ENCODE measurements at places on chromosomes 3 and 15.

- DNase-seq = peak; percentile 45
These were observed 156.3 kb downstream of the FRMD5 start for GRCh38 chr15:44038755-44039191.

DNA sequence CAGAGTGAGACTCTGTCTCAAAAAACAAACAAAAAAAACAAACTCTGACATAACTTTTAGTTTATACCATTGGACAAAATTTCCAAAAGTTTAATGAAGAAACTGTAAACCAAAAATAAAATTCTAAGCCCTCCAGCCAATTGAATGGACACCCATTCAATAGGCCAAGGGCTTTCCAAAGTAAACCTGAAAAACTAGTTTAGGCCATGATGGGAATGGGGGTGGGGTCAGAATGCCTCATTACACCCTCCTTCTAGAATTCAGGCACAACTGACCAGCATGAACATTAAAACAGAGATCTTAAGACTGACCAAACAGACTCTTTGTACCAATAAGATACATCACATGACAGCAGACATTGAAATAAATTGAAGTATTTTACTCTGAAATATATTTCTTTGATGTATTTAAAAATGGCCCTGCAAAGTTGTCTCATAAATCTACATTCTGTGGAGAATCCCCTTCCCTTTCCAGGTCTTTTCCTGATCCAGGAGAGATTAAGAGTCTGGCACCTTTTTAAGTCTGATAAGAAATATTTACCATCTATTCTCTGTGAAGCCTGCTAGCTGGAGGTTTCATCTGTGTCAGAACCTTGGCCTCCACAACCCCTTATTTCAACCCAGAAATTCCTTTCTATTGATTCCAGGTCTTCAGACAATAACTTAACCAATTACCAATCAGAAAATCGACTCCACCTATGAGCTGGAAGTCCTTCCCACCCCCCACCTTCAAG, 15.7 kb downstream of the THOC7 start:
- no peak for DNase-seq

- no peak for DNase-seq
These were observed 39.2 kb downstream of the CMTM7 start for GRCh38 chr3:32430900-32431299.

GRCh38 chr3:81776643-81777042, 15.2 kb upstream of the GBE1 start:
- no peak for DNase-seq

DNA sequence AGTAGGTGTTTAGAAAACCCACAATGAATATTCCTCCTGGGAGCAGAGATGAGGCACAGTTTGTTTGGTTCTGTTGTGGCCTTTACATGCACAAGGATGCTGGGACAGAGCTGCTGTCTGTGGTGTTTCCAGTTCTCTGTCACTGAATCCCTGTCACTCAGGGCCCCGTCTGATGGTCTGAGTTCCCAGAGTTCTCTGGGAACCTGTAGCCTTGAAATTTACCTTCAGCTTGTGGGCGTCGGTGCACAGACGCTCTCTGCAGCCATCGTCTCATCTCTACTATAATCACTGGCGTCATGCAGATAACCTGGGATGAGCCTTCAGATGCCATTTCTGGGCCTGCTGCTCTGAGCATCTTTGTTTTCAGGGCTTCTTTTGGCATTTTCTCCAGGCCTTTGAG, 81.9 kb downstream of the LRRK1 start:
- no peak for DNase-seq

- no peak for DNase-seq
These were observed 25.6 kb upstream of the ACAP2 start for GRCh38 chr3:195468391-195468776.

DNA sequence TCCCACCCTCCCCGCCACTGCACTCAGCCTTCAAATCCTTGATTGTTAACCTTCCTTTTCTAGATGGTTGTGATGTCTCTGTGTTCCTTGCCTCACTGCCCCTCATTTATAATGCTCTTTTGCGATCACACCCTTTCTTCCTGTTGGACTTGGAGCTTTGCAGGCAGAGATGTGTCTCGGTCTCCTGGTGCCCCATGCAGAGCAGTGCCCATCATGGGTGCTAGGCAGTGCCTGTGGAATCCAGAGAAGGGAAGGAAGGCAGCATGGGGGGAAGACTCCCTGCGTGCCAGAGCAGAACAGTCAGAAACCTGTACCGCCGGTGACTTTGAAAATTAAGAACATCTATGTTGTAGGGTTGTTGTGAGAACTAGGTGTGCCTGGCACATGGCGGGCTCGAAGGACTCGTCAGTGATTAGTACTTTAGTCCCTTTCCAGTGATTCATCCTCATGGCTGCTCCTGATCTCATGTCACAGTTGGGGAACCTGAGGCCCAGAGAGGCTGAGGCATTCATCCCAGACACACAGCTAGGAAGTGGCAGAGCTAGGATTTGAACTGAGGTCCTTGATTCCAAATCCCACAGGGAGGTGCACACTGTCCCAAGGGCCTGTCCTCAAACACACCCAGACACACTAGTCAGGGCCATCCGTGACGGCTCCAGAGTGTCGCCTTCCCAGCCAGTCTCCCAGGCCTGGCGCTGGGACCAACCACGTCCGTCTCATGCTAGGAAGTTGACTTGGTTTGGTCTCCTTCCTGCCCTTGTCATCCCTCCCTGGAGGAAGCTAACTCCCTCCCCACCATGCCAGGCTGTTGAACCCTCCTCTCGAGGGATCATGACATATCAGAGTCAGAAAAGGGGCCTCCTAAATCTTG, 58.3 kb downstream of the SMAD6 start:
- DNase-seq = no peak

DNA sequence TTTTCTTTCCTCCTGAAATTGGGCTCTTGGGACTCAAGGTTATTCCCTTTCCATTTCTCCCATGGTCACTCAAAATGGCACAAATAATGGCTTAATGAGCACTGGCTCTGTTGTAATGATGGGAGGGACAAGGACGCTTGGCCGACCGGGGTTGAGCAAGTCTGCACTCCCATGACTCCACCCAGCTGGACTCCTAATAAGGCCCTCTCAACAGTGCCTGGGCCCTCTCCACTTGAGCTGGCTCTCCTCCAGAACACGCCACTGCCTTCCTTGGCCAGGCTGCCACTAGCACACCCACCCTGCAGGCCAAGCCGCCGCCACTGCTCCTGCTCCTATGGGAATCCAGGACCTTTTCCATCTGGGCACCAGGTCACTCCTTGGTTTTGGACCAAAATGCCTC, 42.3 kb downstream of the ADCY5 start:
- no peak for DNase-seq

DNA sequence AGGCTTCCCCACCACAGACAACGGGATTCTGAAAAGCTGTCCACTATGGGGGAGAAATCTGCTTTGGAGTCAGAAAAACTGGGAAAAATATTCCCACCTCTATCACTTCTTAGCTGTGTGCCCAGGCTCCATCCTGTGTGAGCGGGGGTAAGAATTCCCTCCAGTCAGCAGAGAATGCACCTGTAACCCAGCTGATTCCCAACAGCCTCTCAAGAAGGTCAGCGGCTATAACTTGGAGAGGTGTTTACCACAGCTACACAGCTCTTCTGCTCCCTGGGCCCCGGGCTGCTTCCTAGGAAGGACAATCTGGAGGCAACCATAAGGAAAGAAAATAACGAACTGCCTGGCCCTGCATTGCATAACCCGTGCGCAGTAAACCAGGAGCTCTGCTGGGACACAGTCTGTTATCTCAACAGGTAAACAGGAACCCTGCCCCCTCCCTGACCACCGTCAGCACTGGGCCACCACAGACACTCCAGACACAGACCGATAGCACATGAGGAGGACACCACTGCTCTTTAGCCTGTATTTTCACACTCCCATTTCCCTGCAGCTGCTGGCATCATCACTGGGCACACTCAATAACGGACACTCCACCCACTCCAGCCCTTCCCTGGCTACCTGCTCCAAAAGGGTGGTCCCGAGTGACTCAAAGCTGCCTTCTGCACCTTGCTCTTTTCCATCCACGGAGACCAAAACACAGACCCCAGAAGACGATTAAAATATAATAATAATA, 2.1 kb downstream of the RAB43 start:
- DNase-seq = no peak

GRCh38 chr3:16468336-16469098, 45.0 kb downstream of the RFTN1 start:
- no peak for DNase-seq

DNA sequence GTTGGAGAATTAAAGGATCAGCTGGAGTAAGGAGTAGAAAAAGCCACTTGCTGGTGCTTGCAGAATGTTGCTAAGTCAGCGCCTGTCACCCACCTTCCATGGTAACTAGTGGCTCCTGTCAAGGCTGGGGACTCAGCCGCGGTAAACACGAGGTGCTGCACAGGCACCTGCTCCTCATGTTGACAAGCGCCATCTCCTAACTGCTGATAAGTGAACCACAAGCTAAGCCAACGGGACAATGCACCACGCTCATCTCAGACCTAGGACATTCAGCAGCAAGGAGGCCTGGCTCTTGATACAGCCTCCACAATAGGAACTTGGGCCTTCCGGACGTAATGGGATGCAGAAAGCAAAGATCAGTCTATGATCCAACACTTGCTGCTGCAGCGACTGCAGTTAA, 264.4 kb downstream of the OCA2 start:
- no peak for DNase-seq

DNA sequence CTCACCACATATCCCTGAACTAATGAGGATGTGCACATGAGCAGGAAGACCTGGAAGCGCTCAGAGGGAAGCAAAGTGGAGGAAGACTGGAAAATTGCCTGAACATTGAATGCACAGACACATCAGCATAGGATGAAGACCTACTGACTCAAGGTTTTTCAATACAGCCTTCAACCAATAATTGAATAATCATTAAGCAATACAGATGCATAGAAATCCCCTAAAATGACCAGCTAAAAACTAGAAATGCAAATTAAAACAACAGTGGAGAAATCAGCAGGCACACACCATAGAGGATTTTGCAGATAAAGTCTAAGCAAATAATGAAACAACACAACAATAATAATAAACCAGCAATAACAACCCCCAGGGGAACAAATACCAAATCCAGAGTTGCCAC, 80.4 kb downstream of the CEP152 start:
- DNase-seq = no peak

DNA sequence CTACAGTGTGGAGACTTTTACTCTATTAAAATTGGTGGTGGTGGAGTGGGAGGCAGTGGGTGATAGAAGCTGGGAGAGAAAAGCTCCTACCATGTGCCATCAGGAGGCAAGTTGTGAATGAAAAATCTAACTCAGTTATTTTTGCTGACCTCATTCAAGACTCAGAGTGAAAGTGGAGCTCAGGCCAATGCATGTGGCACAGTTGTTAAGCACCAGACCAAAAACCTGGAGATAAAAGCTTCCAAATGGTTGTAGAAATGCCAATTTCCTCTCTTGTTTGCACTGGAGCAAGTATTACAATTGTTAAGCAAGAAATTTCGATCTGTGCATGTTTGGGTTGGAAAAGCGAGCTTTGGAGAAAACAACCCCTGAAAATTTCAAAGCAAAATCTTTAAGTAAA, 81.5 kb upstream of the PRICKLE2 start:
- DNase-seq = no peak

GRCh38 chr15:50624616-50625168, 61.9 kb downstream of the TRPM7 start:
- no peak for DNase-seq

DNA sequence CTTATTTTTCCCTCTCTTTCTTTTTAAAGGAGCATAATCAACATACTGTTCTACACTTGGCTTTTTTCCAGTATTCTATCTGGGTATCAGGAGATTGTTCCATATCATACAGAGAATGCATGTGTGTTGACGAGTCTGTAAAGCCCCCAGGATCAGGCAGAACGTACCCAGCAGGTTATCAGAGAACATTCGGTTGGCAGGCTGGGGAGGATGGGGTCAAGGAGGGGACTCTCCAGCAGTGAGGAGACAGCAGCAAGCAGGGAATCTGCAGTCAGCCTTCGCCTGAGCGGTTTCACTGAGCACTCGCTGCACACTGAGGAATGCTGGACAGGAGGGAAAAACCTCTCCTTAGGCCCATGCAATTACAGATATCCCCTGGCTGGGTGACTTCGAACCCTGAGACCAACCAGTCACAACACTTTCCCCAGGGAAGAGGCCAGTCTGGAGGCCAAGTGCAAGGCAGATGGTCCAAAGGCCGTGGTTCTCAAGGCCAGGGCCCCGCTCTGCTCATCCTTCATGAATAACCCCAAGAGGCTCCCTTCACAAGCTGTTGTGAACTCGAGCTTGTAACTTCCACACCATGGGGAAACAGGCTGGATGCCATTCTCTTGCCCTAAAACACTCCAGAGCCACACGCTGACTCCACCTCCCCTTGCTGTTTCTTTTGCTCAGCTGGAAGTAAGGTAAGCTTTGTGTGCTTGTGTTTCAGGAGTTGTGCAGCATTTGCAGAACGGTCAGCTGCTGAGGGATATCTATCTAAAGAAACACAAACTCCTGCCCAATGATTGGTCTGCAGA, 60.1 kb downstream of the PXYLP1 start:
- DNase-seq = no peak

- DNase-seq = no peak
These were observed 563.0 kb upstream of the CCDC54 start for GRCh38 chr3:106814231-106814630.

DNA sequence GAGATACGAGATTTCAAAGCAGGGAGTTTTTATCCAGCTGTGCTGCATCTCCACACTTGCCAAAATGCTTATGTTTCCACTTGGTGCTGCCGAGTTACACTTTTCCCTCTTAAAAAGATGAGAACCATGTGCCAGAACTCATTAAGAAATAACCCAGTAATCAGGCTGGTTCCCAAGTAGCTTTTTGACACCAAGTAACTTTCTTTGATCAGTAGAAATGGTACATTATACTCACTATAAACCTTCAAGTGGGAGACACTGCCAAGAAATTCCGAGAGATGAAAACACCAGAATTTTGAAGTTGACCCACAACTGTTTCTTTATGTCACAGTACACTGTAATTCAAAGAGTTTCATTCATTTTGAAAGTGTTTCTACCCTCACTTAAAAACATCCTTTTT, 164.6 kb upstream of the CCDC54 start:
- no peak for DNase-seq

DNA sequence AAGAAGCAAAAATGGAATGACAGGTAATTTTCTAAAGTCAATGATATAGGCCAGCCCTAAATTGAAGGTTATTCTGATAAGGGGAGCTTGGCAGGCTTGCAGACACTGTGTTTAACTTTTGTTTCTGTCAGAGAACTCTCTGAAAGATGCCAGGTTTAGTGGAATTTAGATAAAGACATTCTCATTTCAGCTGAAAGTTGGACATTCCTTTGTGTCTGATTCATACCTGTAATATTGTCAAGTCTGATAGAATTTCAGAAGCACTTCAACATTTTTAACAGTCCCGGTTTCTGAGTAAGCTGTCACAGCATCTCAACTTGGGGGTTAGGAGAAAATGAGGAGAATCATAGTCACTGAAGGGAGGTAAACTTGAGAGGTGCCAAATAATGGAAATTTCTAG, 84.0 kb downstream of the DIPK2A start:
- no peak for DNase-seq

Data from iPS DF 19.7 (cell line).